ENCODE measurements at places on chromosomes 1 and 21.
A peak's percentile ranks its signal among the peaks of the same experiment; 100 is the strongest.

DNA sequence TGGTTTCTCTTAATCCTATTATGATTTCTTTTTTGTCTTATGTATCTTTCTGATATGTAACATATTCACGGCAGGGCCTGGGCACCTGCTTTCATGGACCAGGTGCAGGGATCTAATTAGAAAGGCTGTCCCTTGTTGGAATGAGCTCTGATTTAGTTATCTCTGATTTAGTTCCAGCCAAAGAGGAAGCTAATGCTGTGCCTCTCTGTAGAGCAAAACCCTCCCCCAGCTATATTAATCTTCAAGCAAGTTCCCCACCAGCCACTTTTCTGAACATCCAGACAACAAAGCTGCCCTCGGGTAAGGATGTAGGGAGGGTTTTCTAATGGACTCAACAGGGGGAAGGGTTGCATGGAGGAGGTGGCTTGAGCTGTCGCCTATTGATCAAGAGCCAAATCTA is 6.1 kb downstream of the TSACC start:
- DNase-seq = no peak

GRCh38 chr1:77687519-77687906 is 5.1 kb upstream of the ZZZ3 start:
- DNase-seq = no peak

DNA sequence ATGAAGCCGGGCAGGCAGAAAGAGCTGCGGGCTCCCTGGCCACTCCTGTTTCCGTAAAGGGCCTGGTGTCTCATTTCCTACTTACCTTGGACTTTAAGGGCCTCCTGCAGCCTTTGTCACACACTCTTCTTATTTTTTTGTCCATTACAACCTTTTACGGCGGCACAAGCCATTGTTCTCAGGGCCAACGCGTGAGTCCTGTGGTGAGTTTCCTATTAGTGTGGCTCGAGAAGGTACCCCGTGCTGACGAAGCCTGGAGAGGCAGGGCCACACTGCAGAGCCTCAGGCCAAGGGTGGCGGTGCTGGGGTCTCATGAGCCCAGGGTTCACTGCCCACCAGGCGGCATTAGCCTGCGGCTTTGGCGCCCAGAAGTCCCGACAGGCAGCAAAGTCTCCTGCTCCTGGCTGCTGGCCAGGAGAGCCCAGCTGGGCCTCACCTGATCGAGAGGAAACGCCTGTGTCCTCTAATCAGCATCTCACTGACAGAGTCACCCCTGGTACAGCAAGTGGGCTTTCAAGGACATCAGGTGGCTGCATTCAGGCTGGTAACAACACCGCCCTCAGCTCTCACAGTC is 62.0 kb downstream of the SIK1 start:
- DNase-seq = peak; percentile 81

- DNase-seq = no peak
Measured at GRCh38 chr1:109617291-109617801, 2.1 kb downstream of the GNAT2 start.

- no peak for DNase-seq
Measured at GRCh38 chr1:223083831-223084230, 59.2 kb downstream of the TLR5 start.

DNA sequence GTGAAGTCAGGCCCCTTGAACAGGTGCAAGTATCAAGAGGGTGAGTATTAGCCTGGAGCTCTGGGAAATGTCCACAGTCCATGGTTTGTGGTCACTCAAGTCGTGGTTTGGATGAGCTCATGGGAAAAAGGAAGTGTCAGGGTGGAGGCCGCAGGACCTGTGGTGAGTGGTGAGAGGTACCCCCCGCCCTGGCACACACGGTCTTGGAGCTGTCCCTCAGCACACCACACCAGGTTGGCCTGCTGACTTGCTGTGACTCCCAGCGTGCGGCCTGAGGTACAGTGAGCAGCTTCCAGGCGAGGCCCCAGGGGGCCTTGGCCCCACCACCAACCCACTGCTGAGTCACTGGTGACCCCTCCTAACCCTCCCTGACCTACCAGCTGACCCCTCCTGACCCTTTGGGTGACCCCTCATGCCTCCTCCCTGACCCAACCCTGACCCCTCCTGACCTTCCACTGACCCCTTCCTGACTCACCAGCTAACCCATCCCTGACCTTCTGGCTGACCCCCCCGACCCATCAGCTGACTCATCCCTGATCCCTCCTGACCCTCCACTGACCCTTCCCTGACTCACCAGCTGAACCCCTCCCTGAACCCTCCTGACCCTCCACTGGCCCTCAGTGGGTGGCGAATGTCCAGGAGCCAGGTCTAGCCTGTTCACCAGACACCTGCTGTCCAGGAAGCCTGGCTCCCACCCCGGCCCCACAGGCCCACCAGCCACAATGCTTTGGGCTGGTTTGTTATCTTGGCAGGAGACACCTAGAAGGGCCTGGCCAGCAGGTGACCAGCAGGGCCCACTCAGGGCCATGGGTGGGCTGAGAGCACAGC is 34.8 kb upstream of the RNF187 start:
- no peak for DNase-seq

DNA sequence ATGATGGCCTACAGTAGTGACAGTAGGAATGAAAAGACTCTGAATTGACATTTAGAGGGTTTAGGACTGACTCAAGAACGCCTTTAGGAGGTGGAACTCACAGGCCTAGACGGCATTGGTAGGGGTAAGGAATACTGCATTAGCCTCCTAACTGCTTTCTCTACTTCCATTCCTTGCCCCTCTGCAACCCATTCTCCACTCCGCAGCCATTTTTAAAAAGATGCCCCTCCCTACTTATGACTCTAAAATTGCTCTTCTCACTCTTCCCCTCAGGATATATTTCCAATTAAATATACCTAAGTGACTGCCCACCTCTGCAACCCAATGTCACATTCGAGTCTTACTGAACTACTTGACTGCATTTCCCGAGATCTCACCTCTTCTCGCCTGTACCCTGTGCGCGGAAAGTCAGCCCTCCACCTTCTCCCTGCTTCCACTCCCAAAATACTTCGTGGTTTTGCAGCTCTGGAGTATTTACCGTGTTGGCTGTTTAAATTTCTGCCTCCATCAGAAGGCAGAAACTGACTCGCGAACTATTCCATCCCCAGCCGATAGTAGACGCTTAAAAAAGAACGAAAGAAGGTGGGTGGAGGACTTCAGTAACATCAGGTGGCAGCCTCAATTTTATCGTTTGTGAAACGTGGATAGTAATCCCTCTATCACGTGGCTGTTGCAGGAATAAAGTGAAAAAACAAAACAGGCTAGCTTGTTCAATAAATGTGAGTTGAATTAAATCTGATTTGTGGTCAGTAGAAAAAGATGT is 1.1 kb upstream of the YBX1 start:
- no peak for DNase-seq

DNA sequence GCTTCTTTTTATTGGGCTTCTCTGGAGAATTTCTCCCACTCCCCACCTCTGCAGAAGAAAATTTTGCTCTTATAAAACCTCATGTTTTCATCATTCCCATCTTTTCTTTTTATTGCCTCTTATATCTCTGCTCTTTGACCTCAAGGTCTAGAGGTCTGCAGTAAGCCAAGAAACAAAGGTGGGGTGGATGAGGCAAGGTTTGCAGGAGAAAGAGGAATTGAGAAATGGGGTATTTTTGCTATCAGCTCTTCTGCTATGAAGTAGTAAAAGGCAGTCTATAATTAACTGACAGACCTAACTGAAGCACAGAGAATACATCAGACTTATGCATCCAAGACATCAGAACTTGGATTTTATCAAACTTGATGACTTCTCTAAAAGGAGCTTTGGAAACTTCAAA is 22.9 kb downstream of the SYT11 start:
- no peak for DNase-seq

- DNase-seq = peak; percentile 46
Measured at GRCh38 chr21:44711327-44712202, at the start of gene TSPEAR. Gene TSPEAR, minus strand, starts transcription at chr21:44711572. Its CDS starts 58 bp downstream, at chr21:44711514.

DNA sequence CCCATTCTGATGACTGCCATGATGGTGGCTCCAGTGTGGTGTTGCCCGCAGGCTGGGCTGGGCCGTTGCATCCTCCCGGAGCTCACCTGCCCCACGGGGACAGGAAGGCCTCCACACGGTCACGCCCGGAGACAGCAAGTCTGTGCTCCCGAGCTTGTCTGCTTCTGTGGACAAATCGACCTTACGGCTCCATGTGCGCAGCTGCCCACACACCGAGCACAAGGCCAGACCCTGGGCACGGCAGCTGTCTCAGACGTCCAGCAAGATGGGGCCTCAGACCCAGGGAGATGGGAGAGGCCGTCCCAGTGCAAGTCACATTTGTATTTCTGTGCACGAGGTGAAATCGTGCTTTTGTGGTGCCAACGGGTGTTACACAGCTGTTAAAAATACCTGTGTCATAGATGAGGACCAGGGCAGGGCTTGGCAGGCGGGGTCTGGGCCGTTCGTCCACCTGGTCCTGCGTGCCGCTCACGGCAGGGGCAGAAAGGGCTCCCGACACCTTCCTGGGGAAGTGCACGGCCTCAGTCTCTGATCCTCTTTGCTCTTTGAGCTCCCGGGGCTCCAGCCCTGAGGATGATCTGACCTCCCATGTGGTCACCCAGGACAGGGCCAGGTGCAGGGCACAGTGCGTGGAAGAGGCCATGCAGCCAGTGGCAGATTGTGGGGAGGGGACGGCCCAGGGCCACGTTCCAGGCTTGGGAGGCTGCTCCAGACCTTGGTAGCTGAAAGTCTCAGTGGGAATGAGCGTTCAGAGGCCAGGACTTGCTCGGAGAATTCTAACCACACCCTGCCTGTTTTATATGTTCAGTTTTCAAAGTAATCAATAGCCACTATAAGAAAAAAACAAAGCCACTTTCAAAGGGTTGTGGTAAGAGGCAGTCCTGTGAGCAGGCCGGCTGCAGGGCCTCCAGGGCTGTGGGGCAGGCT is 13.5 kb downstream of the COL6A1 start:
- no peak for DNase-seq

GRCh38 chr1:15439325-15439724 is 1.1 kb downstream of the CTRC start:
- DNase-seq = no peak

DNA sequence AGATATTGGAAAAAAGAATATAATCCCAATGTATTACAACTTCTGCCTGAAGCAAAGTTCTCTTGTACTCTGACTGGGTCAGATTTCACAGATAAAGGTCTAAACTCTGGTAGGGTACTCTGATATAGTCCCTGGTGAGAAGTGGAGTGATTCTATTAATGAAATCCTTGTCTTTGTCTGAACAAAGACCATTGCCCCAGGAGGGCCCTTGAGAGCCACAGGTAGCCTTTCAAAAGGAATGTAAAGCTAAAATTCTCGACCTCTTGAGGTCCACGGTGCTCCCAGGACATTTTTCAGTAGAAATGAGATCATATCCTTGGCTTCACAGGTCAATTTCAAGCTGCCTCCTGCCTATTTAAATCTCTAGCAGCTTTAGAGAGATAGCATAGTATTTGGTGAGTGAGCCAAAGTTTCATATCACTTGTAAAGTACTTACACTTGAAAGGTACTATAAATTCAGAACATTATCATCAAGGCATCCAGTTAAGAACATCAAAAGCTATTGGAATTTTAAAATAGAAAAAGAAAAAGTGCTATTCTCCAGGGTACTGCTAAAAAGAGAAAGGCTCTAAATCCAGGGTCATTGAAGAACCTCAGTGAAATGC is 10.1 kb downstream of the TNNI3K start:
- no peak for DNase-seq

- DNase-seq = peak; percentile 22
Measured at GRCh38 chr1:203702130-203702577, 62.8 kb upstream of the LAX1 start.

- no peak for DNase-seq
Measured at GRCh38 chr1:156458181-156458503, 42.4 kb downstream of the MEF2D start.

DNA sequence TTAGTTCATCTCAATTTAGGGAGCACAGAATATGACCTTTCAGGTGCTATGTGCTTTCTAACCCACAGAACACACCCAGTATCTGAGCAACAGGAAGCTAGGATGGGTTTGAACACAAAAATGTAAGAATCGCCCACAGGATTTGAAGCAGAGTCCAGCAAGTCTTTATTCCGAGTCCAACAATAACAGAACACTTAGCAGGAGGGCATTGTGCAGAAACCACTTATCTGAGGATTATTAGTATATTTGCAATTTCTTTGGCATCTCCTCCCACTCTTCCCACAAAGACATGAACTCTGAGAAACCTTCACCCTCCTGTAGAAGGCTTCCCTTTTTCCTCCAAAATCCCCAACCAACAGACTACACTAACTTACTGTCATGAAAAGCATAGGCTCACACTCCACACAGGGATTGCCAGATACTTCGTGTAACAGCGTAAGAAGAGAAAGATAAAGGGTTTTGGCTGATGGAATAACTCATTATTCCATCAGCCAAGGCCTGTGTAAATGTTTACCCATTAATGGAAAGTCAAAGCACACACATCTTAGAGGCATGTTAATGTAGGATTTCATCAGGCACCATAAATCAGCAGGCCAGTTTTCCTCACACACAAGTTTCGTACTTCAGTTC is 16.1 kb downstream of the SIPA1L2 start:
- DNase-seq = no peak

GRCh38 chr1:232875536-232875935 is 70.3 kb downstream of the MAP10 start:
- no peak for DNase-seq

GRCh38 chr1:111990878-111991718 is 1.6 kb upstream of the KCND3 start:
- DNase-seq = peak; percentile 79

- DNase-seq = no peak
Measured at GRCh38 chr1:48617252-48617651, 145.2 kb upstream of the SPATA6 start.

- DNase-seq = no peak
Measured at GRCh38 chr21:44401386-44402160, 48.2 kb downstream of the TRPM2 start.

DNA sequence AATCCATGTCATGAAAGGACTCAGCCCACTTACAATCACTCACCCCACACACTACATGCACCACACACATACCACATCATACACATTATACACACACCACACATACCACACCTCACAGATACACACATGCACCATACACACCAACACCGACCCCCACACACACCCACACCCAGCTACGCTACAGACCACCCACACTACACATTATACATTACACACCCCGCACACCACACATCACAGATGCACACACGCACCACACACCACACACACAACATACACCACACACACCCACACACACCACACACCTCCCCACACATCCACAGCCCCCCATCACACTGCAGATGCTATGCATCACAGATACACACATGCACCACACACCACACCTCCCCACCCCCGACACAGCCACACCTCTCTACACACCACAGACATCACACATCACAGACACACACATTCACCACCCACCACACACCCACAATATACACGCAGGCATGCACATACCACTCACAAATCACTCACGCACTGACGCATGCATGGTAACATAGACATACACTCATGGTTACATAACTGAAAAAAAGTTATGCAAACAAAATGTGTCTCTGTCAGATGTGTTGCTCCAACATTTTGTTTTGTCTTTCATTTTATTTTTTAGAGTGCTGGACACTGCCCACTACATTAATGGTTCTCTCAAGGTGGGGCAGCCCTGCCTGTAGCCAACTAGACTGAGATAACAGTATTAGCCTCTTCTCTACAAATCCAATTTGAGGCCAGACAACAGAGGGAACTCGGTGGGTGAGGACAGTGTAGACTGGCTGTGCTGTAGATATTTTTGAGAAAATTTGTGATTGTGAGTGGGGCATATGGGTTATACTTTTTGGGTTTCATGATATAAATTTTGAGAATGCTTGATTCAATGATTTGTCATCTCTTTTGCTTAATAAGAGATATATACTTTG is 15.2 kb upstream of the PGBD2 start:
- DNase-seq = no peak

- no peak for DNase-seq
Measured at GRCh38 chr1:215005656-215006345, 76.7 kb upstream of the KCNK2 start.

All from SHP77 (cell line).